NCI-H2171 treated with DMSO at 0.1 percent for 48 hours (cell line): ENCODE measurements at places on chromosomes 1 and 21.

- DNase-seq, result no peak
Measured at GRCh38 chr1:51843948-51844347, 34.6 kb downstream of the NRDC start.

DNA sequence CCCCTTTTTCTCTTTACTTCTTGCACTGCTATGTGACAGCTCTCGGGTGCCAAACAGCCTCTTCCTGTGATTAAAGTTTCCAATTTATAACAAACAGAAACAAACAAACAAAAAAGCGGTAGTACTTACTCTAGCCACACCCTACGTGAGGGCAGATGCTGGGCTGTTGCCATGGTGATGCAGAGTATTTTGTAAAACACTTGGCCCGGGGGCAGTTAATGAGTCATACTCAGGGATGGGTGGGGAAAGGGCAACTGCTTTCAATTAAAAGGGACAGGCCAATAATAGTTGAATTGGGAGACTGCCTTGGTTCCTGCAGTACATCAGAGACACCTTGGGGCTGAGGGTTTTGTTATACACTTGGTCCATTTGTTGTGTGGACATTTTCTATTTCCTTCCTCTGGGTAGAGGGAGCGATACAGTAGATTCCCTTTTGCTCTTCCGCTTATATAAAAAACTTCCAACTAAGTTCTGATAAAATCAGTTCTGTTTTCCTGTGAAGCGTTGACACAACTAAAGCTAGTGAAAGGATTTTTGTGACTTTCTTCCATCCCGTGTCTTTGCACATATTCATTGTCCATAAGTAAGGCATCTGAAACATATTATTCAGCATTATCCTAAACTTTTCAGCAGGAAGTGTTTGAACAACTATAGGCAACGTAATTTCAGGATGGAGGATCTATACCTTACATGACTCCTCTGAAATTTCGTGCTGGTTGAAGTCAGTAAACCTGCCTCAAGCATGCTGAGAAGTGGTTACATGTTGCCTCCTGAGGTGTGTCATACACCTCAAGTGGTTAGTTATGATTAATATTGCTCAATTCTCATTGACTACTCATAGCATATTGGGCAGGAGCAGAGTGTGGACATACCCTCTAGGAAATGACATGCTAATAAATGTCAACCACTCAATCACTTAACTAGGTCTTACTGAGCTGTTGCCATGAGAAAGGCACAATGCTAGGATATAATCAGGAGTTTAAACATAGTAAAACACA lies 36.7 kb upstream of the THEM4 start:
- peak; percentile 3 for DNase-seq

DNA sequence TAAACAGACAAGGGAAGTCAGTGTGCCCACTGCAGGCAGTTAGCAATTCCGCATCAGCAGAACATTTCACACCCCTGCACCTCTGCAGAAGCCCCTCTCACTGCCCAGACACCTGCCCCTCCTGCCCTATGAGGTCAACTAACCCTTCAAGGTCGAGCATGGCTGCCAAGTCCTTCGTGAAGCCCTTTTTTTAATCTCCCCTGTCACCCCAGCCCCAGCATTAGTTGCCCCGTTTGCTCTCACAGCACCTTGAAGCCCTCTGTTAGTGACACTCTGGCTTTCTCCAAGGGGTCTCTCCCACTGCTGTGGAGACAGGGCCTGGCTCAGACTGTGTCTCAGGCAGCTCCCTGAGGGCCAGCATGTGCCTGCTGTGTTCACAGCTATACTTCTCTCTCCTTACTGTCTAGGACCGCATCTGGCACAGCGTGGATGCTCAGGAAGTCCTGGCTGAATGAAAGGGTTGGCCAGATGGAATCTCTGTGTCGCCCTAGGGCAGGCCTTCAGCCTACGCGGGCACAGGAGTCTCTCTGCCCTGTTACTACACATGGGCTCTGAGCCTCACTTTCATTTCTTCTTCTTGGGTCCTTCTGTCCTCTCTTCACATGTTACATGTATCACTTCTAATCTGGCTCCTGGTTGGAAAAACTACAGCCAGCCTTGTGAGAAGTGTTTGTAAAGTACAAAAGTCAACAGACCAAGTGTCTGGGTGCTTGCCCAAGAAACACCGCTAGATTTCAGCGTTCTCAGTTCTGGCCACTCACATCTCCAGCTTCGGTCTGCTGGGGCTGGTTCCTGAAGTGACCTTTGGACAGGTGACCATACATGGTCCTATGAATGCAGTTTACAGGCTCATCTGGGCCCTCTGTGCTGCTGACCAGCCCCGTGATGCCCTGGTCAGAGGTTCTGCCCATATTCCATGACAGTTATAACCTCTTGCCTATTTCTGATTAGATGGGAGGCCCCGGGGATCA lies 19.7 kb downstream of the SLC2A1 start:
- no peak for DNase-seq

GRCh38 chr1:39183503-39184353 lies 20.8 kb upstream of the MACF1 start:
- DNase-seq, result no peak

DNA sequence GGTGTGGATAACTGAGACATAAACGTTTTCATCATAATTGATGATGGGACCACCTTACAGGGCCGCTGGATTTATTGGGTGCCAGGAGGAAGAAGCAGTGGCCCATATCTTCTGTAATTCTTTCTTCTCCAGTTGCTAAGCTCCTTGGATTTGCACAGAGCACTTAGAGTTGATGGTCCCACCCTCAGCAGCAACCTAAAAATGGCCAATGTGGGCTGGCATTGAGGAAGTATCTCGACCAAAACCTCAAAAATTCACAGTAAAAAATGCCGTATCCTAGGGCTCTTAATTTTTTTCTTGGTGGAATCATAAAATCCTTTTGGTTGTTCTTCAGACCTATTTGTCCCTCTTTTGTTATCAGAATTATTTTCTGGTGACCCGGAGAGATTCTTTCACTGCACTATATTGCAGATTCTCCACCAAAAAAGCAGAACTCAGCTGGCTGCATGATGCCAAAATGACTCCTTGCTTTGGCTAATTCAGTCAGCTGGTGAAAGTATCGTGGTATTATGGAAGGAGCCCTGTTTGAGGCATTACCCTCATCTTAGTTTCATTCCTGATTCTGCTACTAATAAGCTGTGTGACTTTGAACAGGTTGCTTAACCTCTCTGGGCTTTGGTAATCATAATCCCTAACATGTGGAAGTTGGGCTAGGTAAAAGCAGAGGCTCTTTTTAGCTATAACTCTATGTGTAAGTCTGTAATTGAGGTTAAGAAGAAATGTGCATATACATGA lies 27.6 kb downstream of the KIRREL1 start:
- DNase-seq, result no peak

DNA sequence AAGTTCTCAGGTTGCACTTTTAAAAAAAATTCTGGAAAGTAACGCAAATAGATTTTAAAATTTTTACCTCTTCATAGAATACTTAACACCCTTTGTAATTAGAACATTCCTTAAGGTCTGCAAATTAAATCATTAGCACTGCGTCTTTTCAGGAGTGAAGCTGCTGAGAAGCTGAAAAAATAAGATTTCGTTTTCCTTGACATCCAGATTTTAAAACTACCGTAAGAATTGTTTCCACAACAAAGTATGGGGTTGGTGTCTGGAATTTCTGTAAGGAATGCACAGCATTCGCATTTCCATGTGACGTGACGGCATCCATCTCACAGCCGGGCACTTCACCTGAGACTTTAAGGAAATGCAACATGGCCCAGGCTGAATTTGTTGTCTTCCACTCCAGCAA lies 76.3 kb upstream of the COX20 start:
- DNase-seq, result no peak

DNA sequence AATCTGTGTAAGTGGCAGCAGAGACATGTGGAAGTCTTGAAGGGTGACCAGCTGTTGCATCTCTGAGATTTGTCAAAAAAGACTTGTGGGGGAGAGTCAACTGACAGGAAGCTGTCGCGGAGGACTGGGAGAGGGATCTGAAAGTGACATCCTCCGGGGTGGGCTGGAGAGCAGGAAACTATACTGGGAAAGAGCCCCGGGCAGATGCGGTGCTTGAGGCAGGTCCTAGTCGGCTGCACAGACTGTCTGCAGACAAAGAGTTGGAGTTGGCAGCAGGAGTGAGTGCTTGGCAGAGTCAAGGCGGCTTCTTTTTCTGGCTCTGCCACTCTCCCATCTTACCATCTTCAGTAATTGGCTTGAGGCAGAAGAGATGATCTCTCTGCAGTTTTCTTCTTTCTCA lies 294.0 kb upstream of the C1orf87 start:
- peak; percentile 29 for DNase-seq

DNA sequence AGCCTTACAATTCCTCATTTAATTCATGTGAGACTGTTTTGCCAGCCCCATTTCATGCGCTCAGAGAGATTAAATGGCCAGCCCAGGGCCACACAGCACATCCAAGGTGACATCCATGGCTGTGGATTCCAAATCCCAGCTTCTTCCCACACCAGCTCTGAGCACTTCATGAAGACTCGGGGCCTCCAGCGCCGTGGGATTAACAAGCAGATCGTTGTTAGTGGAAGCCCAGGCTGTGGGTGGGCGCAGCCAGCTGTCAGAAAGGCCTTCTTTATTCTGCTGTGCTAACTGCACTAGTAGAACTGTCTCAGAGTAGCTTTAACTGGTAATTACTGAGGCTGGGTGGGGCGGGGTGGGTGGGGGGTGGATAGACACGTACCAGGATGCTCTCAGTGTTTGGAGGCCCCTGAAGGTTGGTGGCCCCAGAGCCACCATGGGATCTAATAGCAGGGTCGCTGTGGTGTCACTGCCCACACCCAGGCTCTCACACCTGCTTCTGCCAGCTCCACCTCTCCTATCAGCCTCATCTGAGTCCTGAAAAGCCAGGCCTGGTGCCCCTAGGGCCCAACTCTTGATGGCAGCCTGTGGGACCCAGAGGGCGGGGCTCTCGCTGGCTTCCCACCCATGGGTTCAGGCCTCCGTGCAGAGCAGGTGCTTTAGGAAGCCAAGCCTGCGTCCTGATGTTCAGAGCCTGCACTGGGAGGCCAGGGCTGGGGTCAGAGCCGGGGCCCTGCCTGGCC lies 3.4 kb downstream of the BMP8A start:
- DNase-seq, result no peak

- DNase-seq, result peak; percentile 74
Measured at GRCh38 chr1:110209715-110210603, at the start of gene KCNC4. KCNC4 (plus strand) TSS chr1:110210314; CDS start chr1:110211500, 1,186 bp downstream.

- no peak for DNase-seq
Measured at GRCh38 chr21:45570826-45571601, 28.8 kb upstream of the SLC19A1 start.

DNA sequence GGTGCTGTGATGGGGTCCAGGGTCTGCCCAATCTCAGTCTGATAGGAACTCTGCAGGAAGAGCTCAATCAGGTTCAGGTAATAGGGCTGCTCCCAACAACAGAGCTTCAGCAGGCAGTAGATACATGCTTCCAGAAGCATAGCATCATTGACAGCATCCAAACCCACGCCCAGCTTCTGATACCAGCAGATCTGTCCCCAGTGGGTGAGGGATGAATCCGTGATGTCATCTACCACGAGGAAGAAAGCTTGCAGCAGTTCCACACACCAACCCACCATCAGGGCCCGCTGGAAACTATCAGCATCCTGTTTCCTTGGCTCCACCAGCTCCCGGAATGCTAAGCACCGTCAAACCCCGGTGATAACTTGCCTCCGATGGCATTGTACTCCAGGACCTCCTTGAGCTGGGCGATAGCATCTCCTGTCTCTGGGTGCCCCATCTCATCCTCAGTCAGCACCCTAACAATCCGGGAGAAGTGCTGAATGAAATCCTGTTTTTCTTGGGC lies 14.7 kb downstream of the NEK2 start:
- no peak for DNase-seq

- DNase-seq, result no peak
Measured at GRCh38 chr1:15669074-15669473, 15.0 kb upstream of the PLEKHM2 start.

DNA sequence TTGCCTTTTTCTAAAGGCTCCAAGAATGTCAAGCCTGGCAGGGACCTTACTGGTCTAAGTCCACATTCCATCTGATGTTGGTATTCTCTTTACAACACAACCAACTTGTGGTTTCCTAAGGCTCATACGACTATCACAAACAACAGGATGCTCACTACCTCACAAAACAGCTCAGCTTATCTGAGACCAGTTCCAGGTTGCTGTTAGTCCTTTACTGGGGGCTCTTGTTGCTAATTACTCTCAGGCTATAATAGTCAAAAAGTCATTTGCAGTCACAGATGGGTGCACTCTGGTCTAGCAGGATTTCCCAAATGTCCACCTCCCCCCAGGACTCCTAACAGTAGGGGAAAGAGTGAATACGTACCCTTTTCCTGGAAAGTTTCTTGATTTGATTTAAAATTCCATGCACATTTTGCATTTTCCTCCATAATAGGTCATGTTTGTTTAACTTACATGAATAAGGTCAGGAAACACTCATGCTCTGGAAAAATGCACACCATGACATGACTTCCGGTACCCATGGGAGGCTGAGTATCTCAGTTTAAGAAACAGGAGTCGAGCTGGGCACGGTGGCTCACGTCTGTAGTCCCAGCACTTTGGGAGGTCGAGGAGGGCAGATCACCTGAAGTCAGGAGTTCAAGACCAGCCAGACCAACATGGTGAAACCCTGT lies 16.0 kb downstream of the LCK start:
- no peak for DNase-seq

- DNase-seq, result peak; percentile 35
Measured at GRCh38 chr1:15243275-15244043, 3.6 kb upstream of the FHAD1 start.

- DNase-seq, result peak; percentile 32
Measured at GRCh38 chr1:244962130-244962529, 97.8 kb upstream of the HNRNPU start.

- DNase-seq, result no peak
Measured at GRCh38 chr1:72227667-72228066, 54.7 kb downstream of the NEGR1 start.

DNA sequence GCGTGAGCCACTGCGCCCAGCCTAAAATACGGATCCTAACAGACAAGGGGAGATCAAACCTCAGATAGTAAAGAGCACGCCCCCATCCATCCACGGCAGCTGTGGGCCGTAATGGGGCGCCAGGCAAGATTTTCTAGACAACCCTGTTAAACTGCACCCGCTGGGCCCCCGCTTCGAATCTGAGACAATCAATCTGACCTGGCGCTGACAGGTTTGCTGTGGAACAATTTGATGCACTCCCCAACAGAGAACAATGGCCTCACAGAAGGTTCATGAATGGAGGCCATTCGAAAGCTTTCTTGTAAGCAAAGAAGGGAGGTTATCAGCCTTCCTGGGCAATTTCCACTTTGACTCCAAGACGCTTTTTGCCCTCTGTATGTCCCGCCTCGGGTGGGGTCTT lies 30.5 kb downstream of the CLSTN1 start:
- DNase-seq, result no peak

- DNase-seq, result no peak
Measured at GRCh38 chr1:207495801-207496792, at the start of gene CR1. CR1 (plus strand) TSS chr1:207496157; CDS start chr1:207496268, 111 bp downstream.

DNA sequence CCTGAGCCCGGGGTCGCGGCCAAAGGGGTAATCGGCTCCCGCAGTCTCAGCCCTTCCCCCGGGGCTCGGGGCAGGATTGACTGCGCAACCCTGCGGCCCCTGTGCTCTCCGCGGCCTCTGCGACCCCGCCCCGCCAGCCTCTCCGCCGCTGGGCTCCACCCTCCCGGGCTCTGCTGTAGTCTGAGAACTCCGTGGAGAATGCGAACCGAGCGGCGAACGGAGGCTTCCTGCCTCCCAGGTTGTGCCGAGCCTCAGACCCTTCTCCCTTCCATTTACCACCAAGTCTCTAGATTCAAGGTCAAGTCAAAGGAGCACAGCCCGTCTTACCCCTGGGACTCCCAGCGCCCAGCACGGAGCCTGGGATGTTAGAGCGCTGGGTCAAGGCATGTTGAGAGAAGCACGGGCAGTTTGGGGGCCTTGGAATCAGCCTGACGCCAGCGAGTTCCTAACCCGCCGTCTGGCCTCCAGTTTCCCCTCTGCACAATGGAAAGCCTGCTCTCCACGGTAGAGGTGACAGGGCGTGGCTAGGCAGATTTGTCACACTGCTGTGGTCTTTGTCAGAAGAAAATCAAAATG lies 3.0 kb downstream of the ATP2B4 start:
- DNase-seq, result peak; percentile 25
